ENCODE measurements at places on chromosomes 16 and 17.

GRCh38 chr16:52837251-52837650, 215.4 kb downstream of the CHD9NB start:
- no peak for DNase-seq

GRCh38 chr16:783404-784161, 4.6 kb downstream of the RPUSD1 start:
- DNase-seq: no peak

- peak; percentile 38 for DNase-seq
Measured at GRCh38 chr16:30659507-30660423, 1.5 kb downstream of the FBRS start.

DNA sequence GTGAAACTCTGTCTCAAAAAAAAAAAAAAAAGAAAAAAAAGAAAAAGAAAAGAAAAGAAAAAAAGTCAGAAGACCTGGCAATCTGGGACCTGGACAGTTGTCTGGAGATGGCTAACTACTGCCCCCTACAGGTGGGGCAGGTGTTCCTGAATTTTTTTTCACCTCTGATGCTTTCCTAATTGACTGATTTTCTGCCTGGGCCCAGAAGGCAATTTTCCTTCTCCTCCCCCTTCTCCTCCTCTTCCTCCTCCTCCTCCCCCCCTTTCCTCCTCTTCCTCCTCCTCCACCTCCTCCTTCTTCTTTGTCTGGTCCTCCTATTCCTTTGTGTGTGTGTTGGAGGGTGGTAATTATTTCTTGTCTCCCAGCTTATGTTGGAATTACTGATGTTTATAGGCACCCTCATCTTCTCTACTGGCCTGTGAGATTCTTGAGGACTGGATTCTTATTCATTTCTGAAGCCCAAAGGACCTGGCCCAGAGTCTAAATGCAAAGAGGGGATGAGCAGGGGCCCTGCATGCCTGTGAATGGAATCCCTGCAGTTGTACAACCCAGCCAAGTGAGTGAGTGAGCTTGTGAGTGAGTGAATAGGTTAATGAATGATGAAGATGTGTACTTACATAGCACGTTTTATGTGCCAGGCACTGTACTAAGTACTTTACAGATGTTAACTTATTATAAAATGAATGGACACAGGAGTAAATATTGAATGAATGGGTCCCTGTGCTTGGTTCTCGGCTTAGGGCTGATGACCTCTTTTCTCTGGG, 26.9 kb downstream of the IRX5 start:
- peak; percentile 32 for DNase-seq

GRCh38 chr17:27849474-27850185, 43.5 kb downstream of the LYRM9 start:
- no peak for DNase-seq

DNA sequence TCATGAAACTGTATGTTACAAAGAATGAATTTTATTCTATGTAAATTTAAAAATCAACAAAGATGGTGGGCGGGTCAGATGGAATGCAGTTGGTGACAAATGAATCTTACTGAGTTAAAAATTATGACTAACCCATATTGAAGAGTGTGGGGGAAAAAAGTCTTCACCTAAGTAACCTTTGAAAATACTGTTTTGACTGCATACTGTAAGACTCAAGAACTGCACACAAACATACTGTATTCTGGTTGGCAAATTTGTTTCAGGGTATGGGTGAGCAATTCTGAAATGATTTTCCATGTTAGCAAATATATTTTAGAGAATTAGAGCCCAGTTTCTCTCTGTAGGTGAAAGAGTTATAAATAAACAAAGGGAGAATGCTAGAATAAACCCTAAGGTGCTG, 153.7 kb upstream of the KCNJ18 start:
- no peak for DNase-seq

DNA sequence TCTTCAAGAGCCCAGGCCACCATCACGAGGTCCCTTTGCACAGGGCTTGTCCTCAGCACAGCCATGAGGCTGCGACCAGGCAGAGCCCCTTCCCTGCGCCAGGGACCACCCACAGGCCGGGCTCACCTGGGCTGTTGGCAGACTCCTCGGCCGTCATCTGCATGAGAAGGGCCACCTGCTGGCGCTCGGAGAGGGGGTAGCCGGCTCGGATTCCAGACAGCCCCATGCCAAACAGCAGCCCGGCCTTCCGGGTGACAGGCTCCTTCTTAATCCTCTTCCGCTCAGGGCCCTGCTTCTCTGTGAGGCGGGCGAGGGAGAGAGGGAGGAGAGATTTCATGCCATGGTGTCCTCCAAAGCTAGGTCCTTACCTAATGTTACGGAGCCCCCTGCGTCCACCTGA, 73.4 kb downstream of the ZNF778 start:
- DNase-seq: no peak

DNA sequence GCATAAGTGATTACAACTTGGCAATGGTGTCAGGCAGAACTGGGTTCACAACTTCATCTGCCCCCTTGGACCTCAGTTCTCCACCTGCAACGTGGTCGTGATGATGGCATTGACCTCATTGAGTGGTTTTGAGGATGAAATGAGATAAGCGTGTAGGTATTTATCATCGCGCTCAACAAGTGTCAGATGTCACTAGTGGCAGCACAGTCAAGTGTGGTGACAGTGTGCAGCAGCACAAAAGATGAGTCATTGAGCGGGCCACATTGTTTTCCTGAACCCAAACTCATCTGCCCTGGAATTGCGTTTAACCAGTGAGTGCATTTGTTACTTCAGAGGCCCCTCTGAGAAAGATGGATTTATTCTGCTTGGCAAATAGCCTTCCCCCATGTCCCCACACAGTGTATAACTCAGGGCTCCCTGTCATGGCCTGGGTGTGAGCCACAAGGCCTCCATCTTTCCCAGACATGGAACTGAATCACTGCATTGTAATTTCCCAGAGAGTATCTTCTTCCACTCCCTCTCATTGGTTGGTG, 20.9 kb downstream of the IRX3 start:
- DNase-seq: no peak

GRCh38 chr17:37567137-37567536, 42.1 kb downstream of the SYNRG start:
- DNase-seq: no peak

DNA sequence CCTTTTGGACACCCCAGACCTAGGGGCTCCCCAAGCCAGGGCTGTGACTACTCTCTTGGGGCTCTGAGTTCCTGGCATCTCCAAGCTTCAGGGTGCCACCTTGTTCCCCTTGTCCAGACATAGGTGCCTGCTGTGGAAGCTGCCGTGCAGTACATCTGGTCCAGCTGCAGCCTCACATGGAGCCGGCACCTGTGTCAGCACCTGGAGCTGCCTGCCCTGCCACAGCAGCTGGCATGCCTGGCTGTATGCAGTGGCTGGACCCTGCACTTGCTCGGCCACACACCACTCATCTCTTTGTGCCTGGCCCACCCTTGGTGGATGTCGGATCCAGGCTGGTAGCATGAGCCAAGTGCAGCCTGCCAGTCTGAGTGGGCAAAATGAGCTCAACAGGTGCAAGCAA, 775.8 kb downstream of the CDH11 start:
- no peak for DNase-seq

- no peak for DNase-seq
Measured at GRCh38 chr16:13344001-13344400, 442.6 kb downstream of the SHISA9 start.

- DNase-seq: peak; percentile 79
Measured at GRCh38 chr16:57446531-57447185, 527 bp downstream of the CIAPIN1 start.

Data from NCI-H1417 (cell line).